ENCODE measurements at places on chromosomes 1 and 21. TPM values are rescaled to one million over a fixed set of nuclear protein-coding genes. Genes with fewer than 3 reads are reported as not detected.

Gene SLFNL1
- total RNA-seq, result 0.82 TPM

Gene MRAP
- not detected for total RNA-seq

Gene CFHR1
- not detected for total RNA-seq

Gene CNIH3
- total RNA-seq, result 4.1 TPM
